ENCODE measurements at places on chromosomes 2 and 18. TPM values are rescaled to one million over a fixed set of nuclear protein-coding genes. Genes with fewer than 3 reads are reported as not detected.
A peak's percentile ranks its signal among the peaks of the same experiment; 100 is the strongest.

- DNase-seq, result no peak
Observed at GRCh38 chr18:72993250-72993649, 125.5 kb upstream of the NETO1 start.

- no peak for DNase-seq
Observed at GRCh38 chr18:80132180-80132812, 23.2 kb downstream of the ADNP2 start.

DNA sequence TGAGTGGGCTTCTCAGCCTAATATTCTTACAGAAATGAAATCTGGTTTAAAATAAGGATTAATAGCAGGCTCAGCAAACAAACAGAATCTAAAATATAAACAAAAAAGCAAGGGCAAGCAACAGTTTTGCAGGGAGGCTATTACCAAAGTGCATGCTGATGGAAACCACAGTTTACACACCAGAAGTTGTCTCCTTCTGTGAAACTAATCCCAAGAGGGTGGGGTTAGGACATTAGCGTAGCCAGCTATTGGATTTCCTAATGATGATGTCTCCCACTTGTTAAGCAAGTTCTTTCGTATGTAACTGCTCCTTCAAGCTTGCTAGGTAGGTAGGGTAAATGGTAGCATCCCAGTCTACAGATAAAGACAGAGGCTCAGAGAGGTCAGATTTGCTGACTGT is 65.0 kb upstream of the TSPYL6 start:
- DNase-seq, result no peak

DNA sequence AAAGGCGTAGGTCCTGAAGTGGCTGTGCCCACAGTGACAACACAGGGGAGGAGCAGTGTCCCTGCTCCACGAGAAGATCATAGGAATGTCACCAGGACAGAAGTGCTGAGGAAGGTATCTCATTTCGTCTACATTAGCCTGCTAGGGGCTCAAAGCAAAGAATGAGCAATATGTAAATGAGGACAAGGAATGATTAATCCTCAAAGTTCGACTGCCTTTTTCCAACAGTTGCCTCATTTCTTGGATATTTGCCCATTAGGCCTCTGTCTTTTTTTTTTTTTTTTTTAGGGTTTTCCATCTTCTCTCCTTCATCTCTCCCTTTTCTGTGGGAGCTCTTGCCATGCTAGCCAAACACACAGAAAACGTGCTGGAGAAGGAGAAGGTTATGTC is 105.2 kb upstream of the ARHGAP28 start:
- DNase-seq, result no peak

GRCh38 chr2:44778671-44779476 is 162.6 kb upstream of the SIX3 start:
- DNase-seq, result no peak

Gene IL36B
- not detected for total RNA-seq

- peak; percentile 5 for DNase-seq
Observed at GRCh38 chr2:212797484-212798205, 259.0 kb upstream of the ERBB4 start.

Gene SIX2
- total RNA-seq, result not detected

Gene CYP20A1
- total RNA-seq, result 13.8 TPM

- peak; percentile 59 for DNase-seq
Observed at GRCh38 chr2:230411570-230412370, 4.2 kb upstream of the SP100 start.

DNA sequence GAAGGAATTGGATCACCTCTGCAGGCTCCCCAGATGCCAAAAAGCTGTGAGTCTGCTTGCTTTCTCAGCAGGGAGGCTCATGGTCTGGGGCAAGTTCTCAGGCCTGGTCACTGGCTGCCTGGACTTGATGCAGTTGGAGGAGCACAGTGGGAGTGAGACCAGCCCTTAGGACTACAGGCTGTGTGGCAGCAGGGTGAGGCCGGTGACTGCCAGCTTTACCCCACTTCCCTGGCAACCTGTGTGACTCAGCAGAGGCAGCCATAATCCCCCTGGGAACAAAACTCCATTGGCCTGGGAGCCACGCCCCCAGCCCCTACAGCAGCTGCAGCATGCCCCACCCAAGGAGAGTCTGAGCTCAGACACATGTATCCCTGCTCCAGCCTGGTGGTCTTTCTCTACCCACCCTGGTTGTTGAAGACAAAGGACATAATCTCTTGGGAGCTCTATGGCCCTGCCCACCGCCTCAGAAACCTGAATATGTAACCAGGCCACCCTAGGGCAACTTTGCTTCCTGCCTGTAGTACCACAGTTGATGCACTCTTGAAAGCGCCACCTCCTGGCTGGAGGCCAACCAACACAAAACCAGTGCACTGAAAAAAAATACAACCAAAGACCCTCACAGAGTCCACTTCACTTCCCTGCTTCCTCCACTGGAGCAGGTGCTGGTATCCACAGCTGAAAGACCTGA is 106.8 kb upstream of the SPATS2L start:
- peak; percentile 19 for DNase-seq

Gene C2orf76
- 11.5 TPM for total RNA-seq

GRCh38 chr2:160838147-160838546 is 322.1 kb upstream of the TANK start:
- DNase-seq, result no peak

Gene MOGAT1
- total RNA-seq, result not detected

- DNase-seq, result no peak
Observed at GRCh38 chr2:220227266-220227920, 600.0 kb downstream of the SLC4A3 start.

GRCh38 chr2:147026664-147027295 is 818.0 kb upstream of the ACVR2A start:
- no peak for DNase-seq

- no peak for DNase-seq
Observed at GRCh38 chr18:32321826-32322225, 132.0 kb downstream of the MEP1B start.

- DNase-seq, result no peak
Observed at GRCh38 chr2:11169333-11169732, 14.1 kb downstream of the SLC66A3 start.

- no peak for DNase-seq
Observed at GRCh38 chr18:74367905-74368304, 52.3 kb downstream of the C18orf63 start.
